Sciatic nerve (tissue), 2 donors: ENCODE measurements at places on chromosomes 1 and 21. TPM values are rescaled to one million over a fixed set of nuclear protein-coding genes. Genes with fewer than 3 reads are reported as not detected.
A peak's percentile ranks its signal among the peaks of the same experiment; 100 is the strongest.

The SPATA45 gene
- total RNA-seq, result 0.80 TPM

GRCh38 chr1:11501491-11501897 is 22.5 kb downstream of the DISP3 start:
- DNase-seq, result peak; percentile 66

The SMIM11 gene
- total RNA-seq, result 29.2 TPM

The GATAD2B gene
- total RNA-seq, result 59.6 TPM

The BGLAP gene
- 5.1 TPM for total RNA-seq

DNA sequence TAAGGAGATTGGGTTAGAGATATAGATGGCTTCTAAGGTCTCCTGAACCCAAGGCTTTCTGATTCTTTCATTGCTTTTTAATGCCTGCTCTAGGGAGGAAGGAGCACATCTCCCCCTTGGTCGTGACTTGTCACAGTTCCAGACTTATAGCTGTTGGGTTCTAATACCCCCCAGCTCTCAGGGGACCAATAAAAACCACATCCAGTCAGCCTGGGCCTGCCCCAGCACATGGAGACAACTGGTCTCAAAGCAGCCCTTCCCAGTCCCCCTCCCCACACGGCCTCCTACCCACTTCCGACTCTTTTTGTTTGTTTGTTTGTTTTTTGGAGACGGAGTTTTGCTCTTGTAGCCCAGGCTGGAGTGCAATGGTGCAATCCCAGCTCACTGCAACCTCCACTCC is 23.3 kb downstream of the QSOX1 start:
- no peak for DNase-seq

The RGS5 gene
- 60.2 TPM for total RNA-seq

DNA sequence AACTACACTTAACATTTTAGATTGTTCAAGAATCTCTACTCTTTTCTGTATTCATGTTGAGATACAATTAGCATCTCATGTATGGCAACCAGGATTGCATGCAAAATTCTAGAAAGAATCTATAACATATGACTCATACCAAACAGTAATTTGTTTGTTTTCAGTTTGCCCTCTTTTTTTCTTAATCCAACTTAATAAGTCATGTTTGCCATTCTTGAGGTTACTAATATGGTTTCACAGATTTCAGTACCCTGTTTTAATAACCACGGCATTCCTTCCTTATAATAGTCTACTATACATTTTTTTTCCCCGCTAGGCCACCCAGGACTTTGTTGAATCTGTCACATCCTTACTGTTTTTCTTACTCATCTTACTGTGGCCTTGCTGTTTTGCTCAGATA is 140.8 kb downstream of the FMN2 start:
- no peak for DNase-seq

The BEST4 gene
- total RNA-seq, result 0.36 TPM

The MINDY1 gene
- 50.5 TPM for total RNA-seq

DNA sequence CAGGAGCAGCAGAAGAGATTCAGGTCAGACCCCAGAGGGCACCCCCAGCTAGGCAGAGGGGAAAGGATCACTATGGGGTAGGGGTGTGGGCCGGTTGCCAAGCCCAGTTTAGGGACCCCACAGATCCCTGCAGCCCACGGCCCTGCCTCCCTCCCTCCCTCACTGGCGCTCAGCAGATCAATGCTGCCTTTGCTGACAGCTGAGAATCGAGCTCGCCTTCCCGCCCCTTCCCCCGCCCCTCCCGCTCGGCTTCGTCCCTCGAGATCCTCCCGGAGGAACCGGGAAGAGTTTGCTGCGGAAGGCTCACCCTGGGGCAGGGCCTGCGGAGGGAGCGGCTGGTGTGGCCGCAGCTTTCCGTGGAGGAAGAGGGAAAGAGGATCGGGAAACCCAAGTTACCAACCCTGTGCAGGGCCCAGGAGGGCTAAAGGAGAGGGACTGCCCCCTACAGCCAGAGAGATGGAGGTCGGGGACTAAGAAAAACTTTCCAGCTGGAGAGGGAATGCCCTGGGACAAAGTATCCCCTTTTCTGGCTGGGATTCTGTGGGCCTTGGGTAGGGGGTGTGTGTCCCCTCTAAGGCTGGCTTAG is 1.1 kb upstream of the KCNQ4 start:
- no peak for DNase-seq

DNA sequence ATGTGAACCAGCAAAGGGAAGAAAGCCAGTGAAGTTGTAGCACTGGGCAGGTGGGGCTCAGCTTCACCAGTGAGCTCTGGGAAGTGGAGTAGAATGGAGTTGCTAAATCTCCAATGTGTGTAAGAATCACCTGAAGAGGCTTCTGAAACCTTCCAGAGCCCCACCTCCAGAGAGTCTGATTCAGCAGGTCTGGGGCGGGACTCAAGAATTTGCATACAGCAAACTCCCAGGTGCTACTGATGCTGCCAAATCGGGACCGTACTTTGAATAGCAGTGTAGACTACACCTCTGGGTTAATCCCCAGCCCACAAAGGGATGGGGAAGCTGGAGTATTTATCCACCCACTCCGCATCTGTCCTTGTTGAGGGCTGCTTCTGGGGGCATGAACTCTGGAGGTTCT is 154.3 kb downstream of the IGSF21 start:
- no peak for DNase-seq

The CLIC4 gene
- 387 TPM for total RNA-seq

The FCRL5 gene
- 0.36 TPM for total RNA-seq

DNA sequence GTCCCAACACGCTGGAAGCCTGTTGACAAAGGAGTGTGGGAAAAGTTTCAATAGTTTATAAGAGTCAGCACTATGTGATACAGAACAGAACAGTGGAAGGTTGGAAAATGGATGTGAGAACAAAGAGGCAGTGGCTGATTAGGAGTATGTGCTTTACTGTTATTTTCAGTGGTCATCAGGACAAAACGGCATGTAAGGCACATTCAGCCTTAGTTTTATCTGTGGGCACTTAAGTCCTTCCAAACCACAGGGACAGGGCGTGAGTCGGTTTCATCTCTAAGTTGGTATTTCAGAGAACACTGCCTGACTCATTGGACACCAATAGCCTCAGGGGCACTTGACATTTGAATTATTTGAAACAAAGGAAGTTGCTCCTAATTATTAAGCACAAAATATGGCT is 306.9 kb downstream of the ASTN1 start:
- no peak for DNase-seq

DNA sequence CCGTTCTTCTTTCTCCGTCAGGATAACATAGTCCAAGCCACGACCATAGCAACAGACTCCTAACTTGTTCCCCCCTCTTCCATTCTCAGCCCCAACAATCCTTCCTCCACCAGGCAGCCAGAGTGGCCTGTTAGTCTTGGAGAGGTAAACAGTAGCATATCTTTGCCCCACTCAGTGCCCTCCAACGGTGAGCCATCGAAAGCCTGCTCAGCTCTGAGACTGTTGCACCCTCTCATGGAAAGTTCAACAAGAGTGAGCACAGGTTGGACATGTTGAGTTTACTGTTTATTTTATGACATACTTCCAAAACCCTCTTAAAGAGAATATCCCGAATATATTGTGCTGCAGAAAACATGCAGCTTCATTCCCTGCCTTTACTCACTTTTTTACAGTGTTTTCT is 30.1 kb upstream of the BACE2 start:
- no peak for DNase-seq

DNA sequence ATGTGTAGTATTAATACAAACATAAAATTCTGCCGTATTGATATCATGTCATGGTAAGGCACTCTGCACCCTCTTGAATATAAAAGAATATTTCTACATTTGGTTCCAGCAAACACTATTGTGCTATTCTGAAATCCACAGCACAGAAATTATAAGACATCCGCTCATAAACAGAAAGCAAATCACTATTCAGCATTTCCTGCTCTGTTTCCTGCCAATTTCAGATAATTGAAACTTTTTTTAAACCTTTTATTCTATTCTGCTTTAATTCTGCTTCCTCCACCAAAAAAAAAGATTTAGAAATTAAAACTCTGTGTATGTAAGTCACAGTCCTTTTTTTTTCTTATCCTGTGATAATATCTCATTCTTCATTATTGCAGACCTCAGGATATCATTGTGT is 39.6 kb upstream of the PLEKHO1 start:
- DNase-seq, result no peak

The NOS1AP gene
- total RNA-seq, result 9.1 TPM

DNA sequence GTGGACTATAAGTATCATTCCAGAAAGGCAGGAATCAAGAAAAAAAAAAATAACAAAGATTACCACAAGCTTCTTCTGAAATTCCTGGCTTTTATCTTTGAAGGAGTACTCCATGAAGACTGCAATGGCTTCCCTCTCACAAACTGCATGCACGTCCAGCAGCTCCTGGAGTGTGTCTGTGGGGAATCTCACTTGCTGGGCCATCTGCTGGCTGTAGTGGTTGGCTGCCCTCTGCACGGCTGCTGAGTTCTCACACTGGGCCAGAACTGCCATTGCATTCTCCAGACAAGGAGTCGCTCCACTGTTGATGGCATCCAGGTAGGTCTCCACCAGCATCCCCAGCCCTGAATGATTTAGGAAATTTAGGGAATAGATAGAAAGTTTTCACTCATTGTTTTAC is 23.3 kb upstream of the GBP2 start:
- DNase-seq, result no peak

The SH3BGR gene
- 7.9 TPM for total RNA-seq

DNA sequence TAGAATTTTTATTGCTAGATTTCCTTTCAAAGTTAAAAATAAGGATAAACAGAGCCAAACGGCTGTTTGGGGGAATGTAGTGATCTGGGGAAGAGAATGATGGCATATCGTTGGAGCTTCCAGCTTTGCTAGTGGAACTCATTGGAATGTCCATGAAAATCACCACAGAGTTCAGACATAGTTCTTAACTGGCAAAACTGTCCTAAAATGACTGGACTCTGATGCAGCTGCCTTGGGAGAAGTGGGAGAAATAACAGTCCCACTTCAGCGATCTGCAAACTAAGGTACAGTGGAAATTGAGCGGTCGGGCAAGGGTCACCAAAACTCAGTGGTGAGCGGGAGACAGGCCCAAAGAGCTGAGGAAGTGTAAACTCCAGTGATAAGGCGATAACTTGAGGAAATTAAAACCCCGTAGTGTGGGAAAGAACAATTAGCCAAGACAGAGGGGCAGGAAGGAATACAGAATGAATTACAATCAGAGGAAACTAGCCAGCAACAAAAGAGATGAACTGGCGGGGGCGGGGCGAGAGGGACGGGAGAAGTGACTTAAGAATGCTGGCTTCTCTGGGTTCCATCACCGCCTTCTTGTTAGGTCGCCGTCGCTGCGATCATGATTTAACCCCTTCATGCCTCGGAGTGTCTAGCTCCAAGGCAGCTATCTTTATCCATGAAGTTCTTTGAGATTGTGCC is 89.8 kb upstream of the ARHGAP29 start:
- peak; percentile 75 for DNase-seq

DNA sequence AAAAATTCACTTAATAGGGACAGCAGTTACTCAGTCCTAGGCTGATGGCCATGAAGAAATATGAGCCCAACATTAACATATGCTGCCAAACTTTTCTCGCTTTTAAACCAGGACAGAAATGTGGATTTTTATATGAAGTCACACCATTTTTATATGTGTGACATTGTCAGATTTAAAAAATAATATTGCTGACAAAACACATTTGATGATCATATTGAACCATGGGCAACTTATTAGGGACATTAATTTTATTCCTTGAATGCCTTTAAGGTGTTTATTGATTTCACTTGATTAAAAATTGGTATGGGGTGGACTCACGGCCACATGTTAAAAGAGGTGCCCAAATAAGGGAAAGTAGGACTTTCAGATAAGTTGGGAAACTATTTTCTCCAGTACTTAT is 58.6 kb downstream of the RPRD2 start:
- no peak for DNase-seq

GRCh38 chr1:173856903-173857302 is 10.9 kb downstream of the GAS5 start:
- DNase-seq, result no peak

- no peak for DNase-seq
Observed at GRCh38 chr1:199460933-199461332, 566.6 kb upstream of the NR5A2 start.

DNA sequence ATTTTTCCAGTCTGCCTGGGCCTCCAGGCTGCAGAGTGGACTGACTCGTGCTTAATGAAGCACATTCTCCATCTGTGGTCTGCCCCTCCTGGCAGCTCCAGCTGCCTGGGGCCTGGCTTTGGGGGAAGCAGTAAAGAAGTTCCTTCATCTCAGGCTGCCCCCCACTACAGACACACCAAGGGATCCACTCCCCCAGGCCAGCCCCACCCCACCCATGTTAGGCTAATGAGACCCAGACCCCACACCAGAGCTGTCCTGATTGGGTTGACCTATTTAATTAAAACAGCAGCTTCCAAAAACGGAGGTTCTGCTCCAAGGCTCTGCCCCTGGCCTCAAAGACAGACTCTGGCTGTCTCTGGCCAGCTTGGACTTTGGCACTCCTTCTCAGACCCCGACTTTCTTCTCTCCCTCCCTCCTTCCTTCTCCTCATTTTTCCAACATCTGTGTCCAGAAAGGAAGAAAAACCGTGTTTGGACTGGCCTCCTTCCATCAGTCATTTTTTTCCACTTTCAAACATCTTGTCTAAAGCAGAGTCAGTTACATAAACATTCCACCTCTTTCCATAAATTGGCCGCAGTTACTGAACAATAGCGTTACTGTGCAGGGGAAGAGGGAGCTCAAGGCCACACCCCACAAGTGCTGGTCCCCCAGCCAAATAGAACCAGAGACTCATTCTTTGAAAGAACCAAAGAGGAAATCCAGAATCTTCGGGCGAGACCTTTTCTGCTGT is 29.7 kb downstream of the SERTAD4 start:
- peak; percentile 69 for DNase-seq

GRCh38 chr1:198559362-198559761 is 18.9 kb upstream of the ATP6V1G3 start:
- no peak for DNase-seq

DNA sequence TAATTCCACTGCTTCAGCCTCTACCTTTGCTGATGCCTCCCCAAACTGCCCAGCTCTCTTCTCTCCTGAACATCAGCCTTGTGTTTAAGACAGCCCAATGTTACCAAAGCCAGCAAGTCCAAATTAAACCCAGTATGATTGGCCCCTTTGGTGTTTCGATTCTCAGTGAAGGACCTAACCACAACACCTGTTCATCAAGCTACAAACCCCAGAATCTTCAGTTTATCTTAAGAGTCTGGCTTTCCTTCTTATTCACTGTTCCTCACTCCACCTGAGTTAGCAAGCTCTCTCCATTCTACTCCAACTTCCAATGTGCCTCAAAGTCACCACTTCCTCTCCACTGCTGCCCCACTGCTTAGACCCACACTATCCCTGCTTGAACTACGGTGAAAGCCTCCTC is 25.5 kb upstream of the ITPKB start:
- DNase-seq, result no peak

The S100A2 gene
- total RNA-seq, result 3.5 TPM

The CA6 gene
- total RNA-seq, result not detected
